ENCODE measurements at places on chromosomes 4 and X.

- no peak overlapping the region for H3K4me3 ChIP-seq
- no peak for DNase-seq
- H3K27ac ChIP-seq, result no peak overlapping the region
Observed at GRCh38 chr4:9976293-9976692, 45.0 kb downstream of the SLC2A9 start.

GRCh38 chrX:6446582-6446981 is 88.3 kb downstream of the VCX3A start:
- H3K27ac ChIP-seq, result no peak overlapping the region
- DNase-seq, result no peak
- no peaks in the 10 kb centered on the region for H3K36me3 ChIP-seq
- H3K4me1 ChIP-seq, result no peaks in the 10 kb centered on the region
- H3K27me3 ChIP-seq, result no peaks in the 10 kb centered on the region

DNA sequence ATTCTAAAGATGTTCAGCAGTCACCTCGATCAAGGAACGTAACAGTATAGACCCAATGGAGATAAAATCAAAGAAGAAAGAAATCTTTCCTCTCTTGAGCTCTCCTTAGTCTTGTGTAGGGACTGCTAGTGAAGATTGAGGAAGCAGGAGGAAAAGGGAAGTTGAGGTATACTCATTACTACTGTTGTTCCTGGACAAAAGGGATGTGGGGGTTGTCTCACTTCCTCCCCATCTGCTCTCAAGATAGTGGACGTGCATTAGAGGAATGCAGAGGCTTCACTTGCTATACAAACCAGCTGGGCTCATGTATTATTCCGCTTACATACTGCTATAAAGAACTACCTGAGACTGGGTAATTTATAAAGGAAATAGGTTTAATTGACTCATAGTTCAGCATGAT is 208.9 kb upstream of the ARHGEF9 start:
- no peaks in the 10 kb centered on the region for H3K4me1 ChIP-seq
- H3K4me3 ChIP-seq, result no peak overlapping the region
- H3K36me3 ChIP-seq, result no peaks in the 10 kb centered on the region
- no peak overlapping the region for H3K27ac ChIP-seq

- H3K27me3 ChIP-seq, result no peaks in the 10 kb centered on the region
- no peak for DNase-seq
- H3K36me3 ChIP-seq, result no peaks in the 10 kb centered on the region
- no peak overlapping the region for H3K4me3 ChIP-seq
- no peak overlapping the region for H3K27ac ChIP-seq
- no peaks in the 10 kb centered on the region for H3K4me1 ChIP-seq
Observed at GRCh38 chrX:94454159-94454558, 780.2 kb downstream of the FAM133A start.

- DNase-seq, result peak; percentile 54
- H3K4me3 ChIP-seq, result peak overlapping the region; percentile 87
- H3K4me1 ChIP-seq, result peaks cover 46% of the 10 kb centered on the region
Observed at GRCh38 chr4:108029016-108029720, 39.5 kb downstream of the HADH start.

Data from activated naive CD8-positive, alpha-beta T cell treated with anti-CD3 and anti-CD28 coated beads, Interleukin-2, amount 10 ng/mL, durations not matched to agents 7 days and 5 days (primary cell).